ENCODE measurements at places on chromosomes 7 and 10. TPM values are rescaled to one million over a fixed set of nuclear protein-coding genes. Genes with fewer than 3 reads are reported as not detected.

DNA sequence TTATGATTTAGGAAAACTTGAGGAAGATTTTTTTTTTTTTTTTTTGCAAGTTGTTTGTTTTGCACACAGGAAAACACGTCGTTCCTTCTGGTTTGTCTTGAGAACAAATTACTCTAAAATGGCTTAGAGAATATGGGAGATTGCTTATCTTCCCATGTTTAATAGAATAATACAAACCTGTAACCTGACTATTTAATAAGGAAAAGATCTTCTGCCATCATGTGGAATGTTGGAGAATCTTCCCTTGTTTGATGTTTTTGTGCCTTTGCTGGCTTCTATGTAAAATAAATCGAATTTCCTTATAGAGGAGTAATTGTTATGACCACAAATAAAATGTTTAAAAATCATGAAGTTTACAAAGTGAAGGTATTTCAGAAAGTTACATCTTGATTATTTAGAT lies 818.8 kb downstream of the GATA3 start:
- H3K36me3 ChIP-seq, result no peaks in the 10 kb centered on the region
- no peaks in the 10 kb centered on the region for H3K27me3 ChIP-seq
- H3K4me3 ChIP-seq, result no peak overlapping the region
- peaks cover 20% of the 10 kb centered on the region for H3K4me1 ChIP-seq
- peak overlapping the region; percentile 48 for H3K27ac ChIP-seq

GRCh38 chr10:97188261-97188711 lies 2.5 kb upstream of the SLIT1 start:
- no peaks in the 10 kb centered on the region for H3K4me1 ChIP-seq
- DNase-seq, result no peak
- H3K36me3 ChIP-seq, result no peaks in the 10 kb centered on the region

GRCh38 chr7:24241206-24241605 lies 42.8 kb upstream of the NPY start:
- H3K4me1 ChIP-seq, result no peaks in the 10 kb centered on the region
- H3K36me3 ChIP-seq, result no peaks in the 10 kb centered on the region
- no peak overlapping the region for H3K27ac ChIP-seq
- no peak overlapping the region for H3K4me3 ChIP-seq
- no peaks in the 10 kb centered on the region for H3K27me3 ChIP-seq
- DNase-seq, result peak; percentile 43

DNA sequence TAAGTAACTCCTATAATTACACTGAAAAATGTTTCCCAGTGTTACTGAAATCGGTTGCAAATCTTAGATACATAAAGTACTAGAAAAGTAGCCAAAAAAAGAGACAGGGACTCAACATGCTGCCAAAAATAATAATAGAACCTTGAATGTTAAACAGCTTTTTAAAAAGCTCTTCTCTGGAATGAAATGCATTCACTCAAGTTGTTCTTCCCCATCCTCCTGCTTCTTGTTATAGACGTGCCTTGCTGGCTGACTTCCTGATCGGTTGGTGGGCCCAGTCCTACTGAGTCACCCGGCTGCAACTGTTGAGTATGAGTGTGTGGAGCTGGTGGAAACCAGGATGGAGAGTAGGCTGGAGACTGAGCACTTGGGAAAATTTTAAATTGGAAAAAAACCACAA lies 30.6 kb upstream of the RAPGEF5 start:
- no peak overlapping the region for H3K27ac ChIP-seq
- no peaks in the 10 kb centered on the region for H3K4me1 ChIP-seq
- H3K36me3 ChIP-seq, result no peaks in the 10 kb centered on the region
- DNase-seq, result no peak

- H3K36me3 ChIP-seq, result no peaks in the 10 kb centered on the region
- DNase-seq, result no peak
- H3K4me1 ChIP-seq, result peaks cover 40% of the 10 kb centered on the region
- H3K4me3 ChIP-seq, result no peak overlapping the region
Measured at GRCh38 chr10:77592510-77592909, 45.1 kb downstream of the KCNMA1 start.

GRCh38 chr10:59750155-59750945 lies 2.9 kb downstream of the MRLN start:
- no peak overlapping the region for H3K27ac ChIP-seq
- H3K36me3 ChIP-seq, result no peaks in the 10 kb centered on the region
- no peak overlapping the region for H3K4me3 ChIP-seq

PLEKHS1 gene
- 4.9 TPM for total RNA-seq

DNA sequence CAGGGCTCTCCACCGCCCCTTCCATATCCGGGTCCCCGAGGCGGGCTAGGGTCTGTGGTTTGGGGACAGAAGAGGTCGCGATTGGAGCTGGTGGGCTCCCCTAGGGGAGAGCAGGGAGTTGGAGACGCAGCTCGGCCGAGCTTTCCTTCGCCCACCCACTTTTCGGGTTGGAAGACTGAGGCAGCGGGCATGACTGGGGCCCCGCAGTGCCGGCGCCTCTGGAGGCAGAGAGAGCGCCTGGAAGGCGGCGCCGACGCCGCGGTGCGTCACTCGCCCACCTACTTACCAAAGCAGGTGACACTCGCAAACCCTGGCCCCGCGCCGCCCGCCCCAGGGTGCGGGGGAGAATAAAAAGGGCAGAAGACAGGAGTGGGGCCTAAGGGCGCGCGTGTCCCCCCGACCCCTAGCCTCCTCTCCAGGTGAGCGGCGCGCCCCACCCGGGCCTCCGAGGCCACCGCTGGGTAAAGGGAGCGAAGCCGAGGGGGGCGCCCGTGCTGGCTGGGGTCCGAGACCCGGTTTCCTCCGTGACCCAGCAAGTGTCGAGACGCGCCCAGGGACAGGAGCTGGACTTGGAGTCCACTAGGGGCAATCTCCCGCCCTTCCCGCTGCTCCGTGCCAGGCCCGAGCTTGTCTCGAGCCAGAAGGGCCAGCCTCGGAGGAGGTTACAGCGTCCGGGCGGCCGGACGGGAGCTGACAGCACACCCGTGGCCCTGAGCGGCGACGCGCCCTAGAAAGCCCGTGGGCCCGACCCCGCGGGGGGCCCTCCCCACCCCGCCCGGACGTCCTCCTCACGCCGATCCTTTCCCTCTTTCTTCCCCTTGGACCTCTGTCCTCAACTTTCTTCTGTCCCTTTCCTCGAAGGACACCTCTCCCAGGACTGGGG lies 34.4 kb upstream of the GRID1 start:
- no peaks in the 10 kb centered on the region for H3K27me3 ChIP-seq
- peak overlapping the region; percentile 66 for H3K4me3 ChIP-seq
- no peak overlapping the region for H3K27ac ChIP-seq
- H3K4me1 ChIP-seq, result no peaks in the 10 kb centered on the region
- no peak for DNase-seq
- H3K36me3 ChIP-seq, result no peaks in the 10 kb centered on the region

GRCh38 chr10:5668429-5668828 lies 2.0 kb upstream of the ASB13 start:
- no peak overlapping the region for H3K4me3 ChIP-seq
- peaks cover 25% of the 10 kb centered on the region for H3K4me1 ChIP-seq
- H3K27me3 ChIP-seq, result no peaks in the 10 kb centered on the region
- H3K36me3 ChIP-seq, result no peaks in the 10 kb centered on the region
- no peak overlapping the region for H3K27ac ChIP-seq

DNA sequence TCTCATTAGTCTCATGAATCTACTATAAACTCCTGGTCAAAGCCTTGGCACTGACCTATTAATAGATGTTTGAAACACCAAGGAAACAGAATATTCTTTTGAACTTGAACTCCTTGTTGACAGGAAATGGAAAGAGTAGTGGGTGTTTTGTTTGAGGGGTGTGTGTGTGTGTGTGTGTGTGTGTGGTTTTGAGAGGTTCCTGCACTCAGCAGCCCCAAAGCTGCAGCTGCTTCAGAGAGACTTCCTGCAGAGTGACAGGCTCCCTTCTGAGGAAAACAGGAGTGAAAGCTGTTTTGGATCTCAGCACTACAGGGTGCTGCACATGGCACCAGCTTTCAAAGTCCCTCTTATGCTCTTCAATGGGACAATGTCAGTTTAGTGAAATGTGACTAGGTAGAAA lies 546.5 kb upstream of the STEAP1 start:
- H3K4me1 ChIP-seq, result no peaks in the 10 kb centered on the region
- no peak overlapping the region for H3K27ac ChIP-seq
- no peak for DNase-seq
- no peaks in the 10 kb centered on the region for H3K27me3 ChIP-seq
- H3K36me3 ChIP-seq, result no peaks in the 10 kb centered on the region

- H3K36me3 ChIP-seq, result no peaks in the 10 kb centered on the region
- no peaks in the 10 kb centered on the region for H3K27me3 ChIP-seq
- DNase-seq, result no peak
- no peak overlapping the region for H3K4me3 ChIP-seq
Measured at GRCh38 chr10:66926841-66927240, 1.0 kb downstream of the LRRTM3 start.

GRCh38 chr7:22662036-22662435 lies 65.0 kb upstream of the IL6 start:
- H3K4me3 ChIP-seq, result no peak overlapping the region
- no peaks in the 10 kb centered on the region for H3K27me3 ChIP-seq
- peaks cover 24% of the 10 kb centered on the region for H3K4me1 ChIP-seq
- H3K36me3 ChIP-seq, result no peaks in the 10 kb centered on the region
- no peak for DNase-seq

GPR158 gene
- total RNA-seq, result 9.0 TPM

MYO3A gene
- total RNA-seq, result not detected

SLC13A4 gene
- total RNA-seq, result not detected

- H3K36me3 ChIP-seq, result no peaks in the 10 kb centered on the region
- no peaks in the 10 kb centered on the region for H3K4me1 ChIP-seq
- H3K27me3 ChIP-seq, result no peaks in the 10 kb centered on the region
Measured at GRCh38 chr7:20737840-20738448, 48.7 kb downstream of the SP8 start.

CARD11 gene
- total RNA-seq, result 63.3 TPM

ZCWPW1 gene
- 7.4 TPM for total RNA-seq

PGAM2 gene
- total RNA-seq, result 4.2 TPM

NRCAM gene
- total RNA-seq, result 42.6 TPM

- no peak for DNase-seq
- no peaks in the 10 kb centered on the region for H3K36me3 ChIP-seq
- H3K27me3 ChIP-seq, result no peaks in the 10 kb centered on the region
- H3K4me1 ChIP-seq, result no peaks in the 10 kb centered on the region
Measured at GRCh38 chr10:94493463-94493862, 52.1 kb upstream of the HELLS start.

TRDMT1 gene
- total RNA-seq, result 4.2 TPM

TMEM270 gene
- 0.72 TPM for total RNA-seq

GRCh38 chr10:6766131-6766801 lies 186.2 kb upstream of the PRKCQ start:
- no peak for DNase-seq
- H3K4me1 ChIP-seq, result no peaks in the 10 kb centered on the region
- no peaks in the 10 kb centered on the region for H3K36me3 ChIP-seq
- H3K27me3 ChIP-seq, result no peaks in the 10 kb centered on the region
- H3K4me3 ChIP-seq, result no peak overlapping the region

- H3K4me3 ChIP-seq, result no peak overlapping the region
- DNase-seq, result no peak
- H3K4me1 ChIP-seq, result no peaks in the 10 kb centered on the region
- H3K27me3 ChIP-seq, result no peaks in the 10 kb centered on the region
Measured at GRCh38 chr7:140738280-140738679, 41.8 kb downstream of the NDUFB2 start.

- no peak overlapping the region for H3K27ac ChIP-seq
- peaks cover 17% of the 10 kb centered on the region for H3K27me3 ChIP-seq
- H3K36me3 ChIP-seq, result no peaks in the 10 kb centered on the region
- no peak overlapping the region for H3K4me3 ChIP-seq
Measured at GRCh38 chr7:100739934-100740333, 6.5 kb downstream of the ZAN start.

All from PC-9 (cell line).